ENCODE measurements at places on chromosomes 1 and 21.

DNA sequence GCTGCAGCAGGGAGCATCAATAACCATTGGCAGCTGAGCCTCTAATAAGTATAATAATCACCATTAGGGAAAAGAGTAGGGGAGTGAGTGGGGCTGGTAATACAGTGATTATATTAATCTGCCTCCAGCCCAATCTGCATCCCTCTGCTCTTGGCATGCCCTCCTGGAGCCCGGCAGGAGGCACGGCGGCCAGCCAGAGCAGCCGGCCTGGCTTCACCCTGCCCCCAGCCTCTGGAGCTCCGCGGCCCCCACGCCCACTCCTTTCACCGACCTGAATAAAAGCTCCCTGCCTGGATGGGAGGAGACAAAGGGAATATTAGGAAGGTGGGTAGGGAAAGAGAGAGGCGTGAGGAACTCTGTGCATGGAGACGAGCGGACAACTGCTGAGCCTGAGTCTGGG lies 28.3 kb downstream of the OPTC start:
- DNase-seq: no peak

GRCh38 chr1:154842635-154843034 lies 27.4 kb downstream of the KCNN3 start:
- DNase-seq: no peak

- no peak for DNase-seq
Measured at GRCh38 chr1:79264285-79264684, 257.8 kb upstream of the ADGRL4 start.

DNA sequence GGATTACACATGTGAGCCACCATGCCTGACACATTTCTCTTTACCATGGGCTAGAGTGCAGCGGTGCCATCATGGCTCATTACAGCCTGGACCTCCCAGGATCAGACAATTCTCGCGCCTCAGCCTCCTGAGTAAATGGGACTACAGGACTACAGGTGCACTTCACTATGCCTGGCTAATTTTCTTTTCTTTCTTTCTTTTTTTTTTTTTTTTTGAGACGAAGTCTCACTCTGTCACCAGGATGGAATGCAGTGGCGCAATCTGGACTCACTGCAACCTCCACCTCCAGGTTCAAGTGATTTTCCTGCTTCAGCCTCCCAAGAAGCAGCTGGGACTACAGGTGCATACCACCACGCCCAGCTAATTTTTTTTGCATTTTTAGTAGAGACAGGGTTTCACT lies 14.8 kb upstream of the KIF1B start:
- DNase-seq: no peak

DNA sequence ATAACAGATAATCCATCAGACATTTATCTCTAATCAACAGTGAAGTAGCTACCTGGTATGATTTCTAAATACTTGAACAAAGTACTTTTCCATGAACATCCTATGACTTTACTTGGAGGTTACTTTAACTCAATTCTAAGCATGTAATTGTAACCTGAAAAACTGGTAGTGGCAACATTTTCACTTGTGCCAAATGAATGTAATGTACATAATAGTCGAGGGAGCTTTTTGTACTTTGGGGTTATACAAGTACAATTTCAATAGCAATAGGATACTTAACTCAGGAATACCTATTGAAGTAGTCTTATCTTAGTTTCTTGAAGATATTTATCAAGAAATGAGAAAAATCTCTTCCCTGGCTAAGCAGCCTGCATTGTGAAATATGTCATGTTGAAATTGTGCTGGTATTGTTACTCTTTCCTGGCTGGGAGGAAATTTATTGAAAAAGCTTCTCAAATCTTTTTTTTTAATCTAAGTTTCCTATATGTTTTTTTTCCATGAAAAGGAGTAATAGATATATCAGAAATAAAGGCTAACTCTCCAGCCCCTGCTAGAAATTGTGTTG lies 33.7 kb upstream of the CACYBP start:
- no peak for DNase-seq

GRCh38 chr1:28281608-28282425 lies 22.5 kb downstream of the SESN2 start:
- DNase-seq: no peak

- DNase-seq: no peak
Measured at GRCh38 chr1:150083907-150084306, 16.3 kb downstream of the VPS45 start.

GRCh38 chr1:37919277-37919676 lies 27.6 kb downstream of the INPP5B start:
- no peak for DNase-seq

- no peak for DNase-seq
Measured at GRCh38 chr1:205142102-205142469, 20.3 kb upstream of the RBBP5 start.

DNA sequence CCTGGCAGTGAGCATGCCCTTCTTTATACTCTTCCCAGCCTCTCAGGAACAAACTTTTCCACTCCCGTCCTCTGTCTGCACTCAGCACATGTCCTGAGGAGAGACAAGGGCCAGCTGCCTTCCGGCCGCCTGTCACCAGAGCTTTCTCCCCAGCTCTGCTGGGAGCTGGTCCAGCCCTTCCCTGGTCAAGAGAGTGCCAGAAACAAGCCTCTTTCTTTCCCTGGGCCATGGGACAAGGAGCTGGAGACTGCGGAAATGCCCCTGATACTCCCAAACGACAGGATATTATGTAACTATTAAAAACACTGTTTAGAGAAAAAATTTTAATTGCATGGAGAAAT lies 10.4 kb downstream of the LAMB3 start:
- no peak for DNase-seq

GRCh38 chr1:180194546-180195207 lies 35.4 kb upstream of the LHX4 start:
- DNase-seq: no peak

DNA sequence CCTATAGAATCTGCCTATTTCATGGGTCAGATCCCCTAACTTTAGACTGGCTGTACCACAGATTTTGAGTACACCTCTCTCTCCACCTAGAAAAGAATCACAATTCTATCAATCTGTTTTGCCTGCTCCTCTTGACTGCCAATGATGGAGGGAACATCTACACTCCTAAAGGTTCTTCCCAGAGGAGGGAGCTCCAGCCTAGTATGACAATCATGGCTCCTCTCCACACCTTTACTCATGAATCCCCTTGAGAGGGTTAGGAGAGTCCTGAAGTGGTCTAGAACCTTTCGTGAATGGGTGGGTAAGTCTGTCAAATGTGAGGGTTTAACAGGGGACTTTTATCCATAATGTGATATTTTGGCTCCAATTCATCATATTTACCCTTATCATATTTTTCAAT lies 48.0 kb downstream of the DNAI4 start:
- no peak for DNase-seq

DNA sequence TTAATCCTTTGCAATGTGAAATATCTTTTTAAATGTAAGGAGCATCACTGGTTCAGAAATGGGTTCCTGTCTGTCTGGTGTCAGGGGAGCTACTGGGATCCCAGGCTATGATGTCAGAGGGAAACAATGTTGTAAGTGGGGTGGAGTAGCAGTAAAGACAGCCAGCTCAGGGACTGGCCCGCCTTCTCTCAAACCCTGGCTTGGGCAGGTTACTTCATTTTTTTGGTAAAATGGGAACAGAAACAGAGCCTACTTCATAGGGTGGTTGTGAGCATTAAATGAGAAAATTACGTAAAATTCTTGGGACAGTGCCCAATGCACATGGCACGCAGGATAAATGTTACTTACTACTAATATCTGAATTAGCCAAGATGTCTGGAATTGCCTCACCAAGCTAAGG lies 30.7 kb upstream of the IL20 start:
- no peak for DNase-seq

DNA sequence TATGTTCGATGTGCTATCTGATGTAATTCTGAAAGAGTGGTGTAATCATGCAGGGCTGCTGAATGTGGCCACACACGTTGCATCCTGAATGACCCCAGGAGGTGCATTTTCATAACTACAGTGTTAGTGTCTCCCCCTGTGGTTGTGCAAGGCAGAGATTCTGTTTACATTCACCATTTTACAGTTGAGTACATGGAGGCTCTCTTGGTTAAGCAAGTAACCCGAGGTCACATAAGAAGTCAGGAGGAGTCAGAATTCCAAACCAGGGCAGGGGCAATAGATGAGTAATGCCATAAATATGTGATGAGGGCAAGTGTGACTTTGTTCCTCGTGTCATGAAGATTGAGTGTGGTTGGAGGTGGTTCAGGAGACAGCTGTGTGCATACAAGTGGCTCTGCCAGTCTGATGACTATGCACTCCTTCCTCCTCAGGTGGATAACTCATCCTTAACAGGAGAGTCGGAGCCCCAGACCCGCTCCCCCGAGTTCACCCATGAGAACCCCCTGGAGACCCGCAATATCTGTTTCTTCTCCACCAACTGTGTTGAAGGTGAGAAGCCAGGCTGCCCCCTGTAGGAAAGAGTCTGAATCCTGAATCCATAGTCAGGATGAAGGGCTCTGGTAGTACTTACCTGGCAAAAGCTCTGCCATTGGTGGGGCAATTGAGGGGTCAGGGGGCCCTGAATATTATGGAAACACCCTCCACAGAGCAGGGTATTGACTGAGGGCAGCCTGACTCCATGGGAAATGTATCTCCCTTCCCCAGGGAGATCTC lies 9.3 kb downstream of the ATP1A2 start:
- no peak for DNase-seq

GRCh38 chr21:15794277-15794912 lies 64.6 kb downstream of the USP25 start:
- DNase-seq: no peak

- DNase-seq: no peak
Measured at GRCh38 chr1:91653183-91653582, 152.5 kb downstream of the CDC7 start.

Measured in stimulated activated CD8-positive, alpha-beta memory T cell treated with anti-CD3 and anti-CD28 coated beads, Interleukin-7, amount 100 ng/mL, for 1 hour (primary cell).